ENCODE measurements at places on chromosomes 7 and 10.
A peak's percentile ranks its signal among the peaks of the same experiment; 100 is the strongest.

DNA sequence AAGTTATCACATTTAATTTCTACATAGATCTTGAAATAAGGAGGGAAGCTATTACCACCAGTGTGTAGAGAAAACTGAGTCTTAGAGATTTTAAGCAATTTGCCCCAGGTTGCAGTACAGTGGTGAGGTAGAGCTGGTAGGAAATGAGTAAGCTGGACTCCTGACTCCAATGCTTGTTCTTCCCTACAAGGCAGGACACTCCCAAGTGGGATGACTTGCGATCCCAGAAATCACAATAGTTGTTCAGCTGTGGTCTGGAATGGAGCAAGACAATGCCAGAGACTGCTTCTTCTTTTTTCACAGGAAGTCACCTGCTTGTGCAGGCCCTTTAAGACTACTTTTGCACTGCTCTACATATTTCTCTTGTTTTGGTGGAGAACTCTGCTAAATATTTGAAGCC lies 327.2 kb upstream of the BMPER start:
- no peak for DNase-seq

DNA sequence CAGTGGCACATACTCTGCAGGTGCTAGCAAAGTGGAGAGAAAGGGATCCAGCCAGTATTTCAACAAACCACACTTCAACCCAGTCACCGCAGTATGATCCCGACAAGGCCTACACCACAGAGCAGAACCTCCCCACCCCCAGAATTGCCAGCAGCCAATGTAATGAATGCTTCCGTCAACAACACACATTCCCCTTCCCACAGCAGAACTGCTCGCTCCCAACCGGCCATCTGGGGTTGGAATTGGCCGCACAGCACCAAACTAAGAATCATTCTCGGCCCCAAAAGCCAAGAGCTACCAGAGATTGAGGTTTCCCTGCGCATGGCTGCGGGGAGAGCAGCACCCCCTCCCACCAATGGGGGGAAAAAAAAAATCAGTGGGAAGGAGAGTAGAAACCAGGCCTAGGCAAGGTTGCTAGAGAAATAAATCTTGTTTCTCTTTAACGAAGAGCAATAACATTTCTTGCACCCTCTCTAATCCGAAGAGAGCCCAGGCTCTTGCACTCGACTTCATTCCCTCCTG lies 1.1 kb downstream of the WASL start:
- peak; percentile 37 for DNase-seq

GRCh38 chr7:32958046-32959025 lies 1.1 kb downstream of the FKBP9 start:
- no peak for DNase-seq

DNA sequence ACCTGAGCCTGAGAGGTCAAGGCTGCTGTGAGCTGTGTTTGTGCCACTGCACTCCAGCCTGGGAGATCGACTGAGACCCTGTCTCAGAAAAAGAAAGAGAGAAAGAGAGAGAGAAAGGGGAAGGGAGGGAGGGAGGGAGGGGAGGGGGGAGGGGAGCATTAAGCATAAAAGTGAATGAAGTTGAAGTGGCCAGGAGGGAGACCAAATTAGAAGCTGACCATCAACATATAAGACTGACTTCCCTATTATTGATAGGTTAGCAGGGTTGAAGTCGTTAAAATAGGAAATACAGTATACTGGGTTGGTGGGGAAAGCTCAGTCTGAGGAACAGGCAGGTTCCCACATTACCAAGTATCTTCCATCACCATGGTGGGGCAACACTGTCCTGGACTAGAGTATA lies 117.1 kb upstream of the MKLN1 start:
- no peak for DNase-seq

DNA sequence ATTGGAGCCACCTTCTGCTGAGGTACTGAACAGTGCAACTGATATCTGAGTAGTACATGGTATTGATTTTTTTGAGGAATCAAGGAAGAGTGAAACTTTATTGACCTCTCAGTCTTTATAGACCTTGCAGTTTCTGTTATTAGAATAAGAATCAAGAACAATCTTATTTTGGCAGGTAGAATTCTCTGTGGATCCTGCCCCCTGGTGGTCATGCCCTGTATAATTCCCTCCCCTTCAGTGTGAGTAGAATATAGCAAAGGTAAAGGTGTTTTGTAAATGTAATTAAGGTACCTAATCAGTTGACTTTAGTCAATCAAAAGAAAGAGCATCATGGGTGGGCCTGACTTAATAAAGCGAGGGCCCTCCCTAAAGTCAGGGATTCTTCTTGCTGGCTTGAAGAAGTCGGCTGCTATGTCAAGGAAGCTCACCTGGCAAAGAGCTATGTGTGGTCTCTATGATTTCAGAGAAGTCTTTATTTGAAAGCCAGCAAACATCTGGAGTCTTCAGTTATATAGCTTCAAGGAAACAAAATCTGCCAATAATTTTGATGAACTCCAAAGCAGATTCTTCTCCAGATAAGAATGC lies 142.8 kb downstream of the LSM5 start:
- no peak for DNase-seq

DNA sequence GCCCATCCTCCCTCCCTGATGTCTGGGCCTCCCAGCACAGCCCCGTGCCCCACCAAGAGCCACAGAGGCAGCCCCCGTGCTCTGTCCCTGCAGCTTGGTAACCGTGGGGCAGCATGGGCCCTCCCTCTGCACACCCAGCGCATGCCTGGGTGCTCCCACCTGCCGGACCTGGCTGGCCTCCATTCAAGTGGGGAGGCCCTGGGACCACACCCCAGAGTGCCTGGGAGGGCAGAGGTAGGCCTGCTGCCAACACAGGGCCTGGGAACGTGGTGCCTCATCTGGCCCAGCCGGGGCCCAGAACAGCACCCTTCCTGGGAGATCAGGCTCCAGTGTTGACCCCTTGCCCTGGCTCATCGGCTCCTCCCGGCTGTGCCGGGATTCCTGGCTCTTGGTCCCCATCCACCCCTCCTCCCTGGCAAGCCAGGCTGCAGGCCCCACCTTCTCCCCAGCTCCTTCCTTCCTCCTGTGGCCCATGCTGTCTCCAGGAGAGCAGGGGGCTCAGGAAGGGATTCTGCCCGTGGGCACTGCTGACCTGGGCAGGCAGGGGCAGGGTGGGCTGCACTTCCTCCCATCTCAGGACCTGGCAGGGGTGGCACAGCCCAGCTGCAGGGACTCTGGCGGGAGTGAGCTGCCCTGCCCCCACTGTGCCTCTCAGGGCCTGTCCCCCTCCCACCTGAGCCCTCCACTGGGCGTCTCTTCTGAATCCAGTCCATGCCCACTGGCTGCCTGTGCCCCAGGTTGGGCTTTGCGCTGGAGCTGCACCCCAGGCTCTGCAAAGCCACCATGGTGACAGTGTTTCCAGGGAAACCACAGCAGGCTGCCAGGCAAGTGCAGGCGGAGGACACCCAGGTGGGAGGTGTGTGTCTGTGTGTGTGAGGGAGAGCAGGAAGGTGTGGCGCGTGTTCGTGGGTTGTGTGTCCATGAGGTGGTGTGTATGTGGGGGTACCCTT lies 32.6 kb downstream of the PWWP2B start:
- DNase-seq: peak; percentile 71
